ENCODE measurements at places on chromosomes 13 and 19. TPM values are rescaled to one million over a fixed set of nuclear protein-coding genes. Genes with fewer than 3 reads are reported as not detected.

Gene ALG5
- 17.5 TPM for total RNA-seq

Gene NDUFA11
- 226 TPM for total RNA-seq

Gene PROZ
- total RNA-seq, result not detected

DNA sequence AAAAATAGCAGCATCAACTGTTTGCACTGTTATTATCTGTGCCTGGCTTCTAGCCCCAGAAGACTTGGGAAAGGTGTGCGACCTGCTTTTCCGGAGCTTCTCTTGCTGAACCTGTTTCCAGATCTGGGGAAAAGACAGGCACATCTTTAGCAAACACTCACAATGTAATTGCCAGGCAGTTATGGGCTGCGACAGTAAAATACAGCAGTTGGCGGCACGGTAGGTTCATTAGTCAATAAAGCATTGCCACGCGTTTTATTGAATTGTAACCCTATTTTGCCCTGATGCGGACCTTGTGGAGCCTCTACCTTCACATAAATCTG is 223.7 kb upstream of the TSHZ3 start:
- no peaks in the 10 kb centered on the region for H3K4me1 ChIP-seq
- no peak overlapping the region for H3K27ac ChIP-seq
- no peaks in the 10 kb centered on the region for H3K27me3 ChIP-seq

Gene RNF17
- not detected for total RNA-seq

Gene SIGLECL1
- not detected for total RNA-seq

Gene TMEM272
- total RNA-seq, result 0.41 TPM

DNA sequence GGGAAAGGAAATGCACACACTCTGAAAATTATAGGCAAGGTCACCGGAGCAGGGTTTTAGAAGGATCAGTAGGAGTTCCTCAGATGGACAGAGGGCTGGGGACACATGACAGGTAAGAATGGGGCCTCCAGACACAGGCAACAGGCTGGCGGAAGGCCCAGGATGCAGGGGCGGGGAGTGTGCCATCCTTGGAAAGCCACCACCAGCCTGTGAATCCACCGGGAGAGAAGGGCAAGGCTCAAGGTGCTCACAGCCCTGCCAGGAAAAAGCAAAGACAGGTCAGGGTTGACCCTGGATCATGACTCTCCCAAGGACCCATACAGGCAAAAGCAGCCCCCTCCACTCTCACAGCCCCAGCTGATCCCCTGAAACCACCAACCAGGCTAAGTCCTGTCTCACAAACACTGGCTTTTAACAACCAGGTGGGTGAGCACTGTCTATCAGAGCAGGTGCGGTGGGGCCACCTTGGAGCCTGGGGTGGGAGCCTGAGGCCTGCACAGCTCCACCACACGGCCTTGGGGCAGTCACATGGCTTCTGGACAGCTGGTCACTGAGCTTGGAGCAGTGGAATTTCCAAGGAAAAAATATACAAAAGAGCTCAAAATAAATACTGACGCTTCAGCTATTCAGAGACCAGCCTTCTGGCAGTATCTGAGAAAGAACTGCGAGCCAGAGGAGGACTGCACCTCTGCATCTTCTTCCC is 35.2 kb upstream of the ISYNA1 start:
- H3K27ac ChIP-seq, result no peak overlapping the region
- H3K4me3 ChIP-seq, result no peak overlapping the region
- no peaks in the 10 kb centered on the region for H3K36me3 ChIP-seq

- peak; percentile 87 for DNase-seq
- H3K27me3 ChIP-seq, result peaks cover 14% of the 10 kb centered on the region
- H3K27ac ChIP-seq, result no peak overlapping the region
- peaks cover 2% of the 10 kb centered on the region for H3K4me1 ChIP-seq
- H3K36me3 ChIP-seq, result no peaks in the 10 kb centered on the region
Measured at GRCh38 chr19:10027158-10027997, 14.1 kb downstream of the RDH8 start.

Gene SLC27A5
- total RNA-seq, result 13.8 TPM

GRCh38 chr13:89255844-89256406 is 1584.8 kb downstream of the SLITRK5 start:
- H3K27me3 ChIP-seq, result no peaks in the 10 kb centered on the region
- H3K4me3 ChIP-seq, result no peak overlapping the region
- no peaks in the 10 kb centered on the region for H3K4me1 ChIP-seq
- H3K36me3 ChIP-seq, result no peaks in the 10 kb centered on the region
- no peak for DNase-seq

DNA sequence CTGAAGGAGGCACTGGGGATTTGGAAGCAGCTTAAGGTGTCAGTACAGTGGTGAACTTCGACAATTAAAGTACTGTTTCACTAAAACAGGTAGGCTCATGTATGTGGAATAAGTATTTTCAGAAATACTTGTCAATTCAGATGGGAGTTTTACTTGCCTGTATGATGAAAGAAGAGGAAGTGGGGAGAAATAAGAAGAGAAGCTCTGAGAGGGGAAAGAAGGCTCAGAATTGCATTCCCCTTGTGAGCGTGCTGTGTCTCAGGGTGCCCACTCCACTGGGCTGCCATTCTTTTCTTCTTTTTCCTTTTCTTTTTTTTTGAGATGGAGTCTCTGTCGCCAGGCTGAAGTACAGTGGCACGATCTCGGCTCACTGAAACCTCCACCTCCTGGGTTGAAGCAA is 38.6 kb upstream of the RNF17 start:
- no peak for DNase-seq
- no peaks in the 10 kb centered on the region for H3K4me1 ChIP-seq
- peaks cover 4% of the 10 kb centered on the region for H3K27me3 ChIP-seq
- no peaks in the 10 kb centered on the region for H3K36me3 ChIP-seq
- no peak overlapping the region for H3K4me3 ChIP-seq

Gene ZNF30
- total RNA-seq, result 5.5 TPM

DNA sequence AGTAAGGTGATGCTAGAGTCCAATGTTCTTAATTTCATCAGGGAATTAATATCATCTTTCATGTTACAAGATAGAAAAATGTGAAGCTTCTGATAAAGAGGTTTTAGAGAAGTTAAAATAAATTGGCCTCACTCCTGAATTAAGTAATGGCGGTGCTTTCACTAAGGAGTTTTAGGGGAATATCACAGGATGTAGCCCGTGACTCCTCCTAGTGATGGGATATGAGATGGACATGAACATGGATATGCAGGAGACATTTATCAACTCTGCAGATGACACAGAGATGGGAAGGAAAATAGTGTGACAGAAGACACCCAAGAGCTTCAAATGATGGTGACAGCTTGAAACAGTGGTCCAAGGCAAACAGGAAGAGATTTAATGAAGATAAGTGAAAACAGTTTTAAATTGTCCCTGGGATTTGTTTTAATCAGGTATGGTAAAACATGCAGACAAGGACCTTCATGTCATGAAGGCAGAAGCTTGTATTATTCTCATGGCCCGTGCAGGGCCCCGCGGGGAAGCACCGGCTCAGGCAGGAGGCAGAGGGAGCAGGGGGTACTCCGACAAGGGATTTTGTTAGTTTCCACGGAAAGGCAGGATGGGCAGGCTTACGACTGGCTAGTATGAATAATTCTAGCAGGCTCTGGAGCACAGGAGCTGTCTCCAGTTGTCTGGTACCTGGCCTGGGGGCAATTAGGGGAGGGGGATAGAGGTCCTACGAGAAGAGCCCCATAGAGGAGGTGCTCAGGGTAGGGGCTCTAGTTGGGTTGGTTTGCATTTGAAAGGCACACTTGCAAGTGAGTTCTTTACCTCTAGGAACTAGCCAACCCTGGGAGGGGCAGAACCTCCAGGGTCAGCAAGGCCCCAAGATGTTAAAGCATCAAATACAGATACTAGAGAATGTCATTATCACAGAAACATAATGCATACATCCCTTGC is 38.7 kb upstream of the FARP1 start:
- H3K27me3 ChIP-seq, result no peaks in the 10 kb centered on the region
- no peaks in the 10 kb centered on the region for H3K36me3 ChIP-seq
- H3K4me1 ChIP-seq, result no peaks in the 10 kb centered on the region
- H3K4me3 ChIP-seq, result no peak overlapping the region

GRCh38 chr13:60137911-60138560 is 25.7 kb downstream of the DIAPH3 start:
- no peak overlapping the region for H3K4me3 ChIP-seq
- peaks cover 4% of the 10 kb centered on the region for H3K4me1 ChIP-seq
- H3K27ac ChIP-seq, result no peak overlapping the region
- H3K27me3 ChIP-seq, result no peaks in the 10 kb centered on the region
- no peak for DNase-seq

DNA sequence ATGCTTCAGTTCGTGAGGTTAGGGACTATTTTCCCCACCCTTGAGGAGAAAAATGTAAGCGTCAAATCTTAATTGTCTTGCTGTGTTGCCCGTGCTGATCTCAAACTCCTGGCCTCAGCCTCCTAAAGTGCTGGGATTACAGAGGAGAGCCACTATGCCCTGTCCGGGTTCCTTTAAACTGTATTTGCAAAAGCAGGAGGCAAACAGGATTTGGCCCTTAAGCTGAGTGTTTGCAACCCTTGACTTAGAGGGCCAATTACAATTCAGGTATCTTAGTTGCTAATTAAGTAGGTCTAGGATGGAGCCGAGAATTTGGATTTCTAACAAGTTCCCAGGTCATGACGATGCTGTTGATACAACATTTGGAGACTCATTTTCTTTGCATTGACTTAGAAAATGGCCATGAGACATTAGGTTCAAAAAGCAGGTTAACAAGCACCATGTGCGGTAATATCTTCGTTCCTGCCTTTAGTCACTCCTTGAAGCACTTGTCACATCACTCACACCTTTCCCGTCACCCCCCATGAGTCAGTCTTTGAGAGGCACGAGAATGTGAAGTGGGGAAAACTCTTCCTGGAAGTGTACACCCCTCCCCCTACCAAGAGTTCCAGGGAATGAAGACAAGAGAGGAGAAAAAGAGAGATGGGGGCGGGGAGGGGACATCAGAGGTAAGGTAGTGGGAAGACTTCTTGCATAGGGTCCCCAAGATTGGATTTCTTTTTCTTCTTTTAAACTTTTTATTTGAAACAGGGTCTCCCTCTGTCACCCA is 2.6 kb downstream of the NAPSA start:
- DNase-seq, result peak; percentile 80
- H3K4me3 ChIP-seq, result peak overlapping the region; percentile 55
- H3K36me3 ChIP-seq, result peaks cover 33% of the 10 kb centered on the region
- H3K4me1 ChIP-seq, result peaks cover 80% of the 10 kb centered on the region

- no peak overlapping the region for H3K4me3 ChIP-seq
- no peak for DNase-seq
- no peaks in the 10 kb centered on the region for H3K27me3 ChIP-seq
- H3K4me1 ChIP-seq, result no peaks in the 10 kb centered on the region
- H3K36me3 ChIP-seq, result no peaks in the 10 kb centered on the region
Measured at GRCh38 chr13:20249913-20250312, 17.8 kb upstream of the GJB6 start.

Gene MBD3L4
- not detected for total RNA-seq

DNA sequence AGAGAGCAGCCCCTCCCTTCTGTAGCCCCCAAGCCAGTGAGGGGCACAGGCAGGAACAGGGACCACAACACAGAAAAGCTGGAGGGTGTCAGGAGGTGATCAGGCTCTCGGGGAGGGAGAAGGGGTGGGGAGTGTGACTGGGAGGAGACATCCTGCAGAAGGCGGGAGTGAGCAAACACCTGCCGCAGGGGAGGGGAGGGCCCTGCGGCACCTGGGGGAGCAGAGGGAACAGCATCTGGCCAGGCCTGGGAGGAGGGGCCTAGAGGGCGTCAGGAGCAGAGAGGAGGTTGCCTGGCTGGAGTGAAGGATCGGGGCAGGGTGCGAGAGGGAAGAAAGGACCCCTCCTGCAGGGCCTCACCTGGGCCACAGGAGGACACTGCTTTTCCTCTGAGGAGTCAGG is 4.2 kb downstream of the KLK3 start:
- no peak overlapping the region for H3K4me3 ChIP-seq
- no peak overlapping the region for H3K27ac ChIP-seq
- H3K4me1 ChIP-seq, result no peaks in the 10 kb centered on the region

DNA sequence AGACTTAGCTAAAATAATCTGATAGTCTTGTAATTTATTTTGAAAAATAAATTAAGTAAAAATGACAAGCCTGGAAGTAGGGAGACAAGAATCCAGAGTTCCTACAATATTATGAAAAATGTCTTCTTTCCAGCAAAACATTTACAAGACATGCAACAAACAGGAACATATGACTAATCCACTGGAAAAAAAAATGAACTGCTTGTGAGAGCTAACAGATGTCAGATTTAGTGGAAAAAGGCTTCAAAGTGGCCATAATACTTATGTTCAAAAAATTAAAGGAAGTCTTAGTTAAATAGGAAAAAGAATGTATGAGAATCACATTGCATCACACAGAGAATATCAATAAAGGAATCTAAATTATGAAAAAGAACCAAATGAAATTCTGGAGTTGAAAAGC is 2082.0 kb upstream of the PCDH20 start:
- no peaks in the 10 kb centered on the region for H3K27me3 ChIP-seq
- no peak for DNase-seq
- no peak overlapping the region for H3K4me3 ChIP-seq
- H3K4me1 ChIP-seq, result no peaks in the 10 kb centered on the region
- no peak overlapping the region for H3K27ac ChIP-seq
- H3K36me3 ChIP-seq, result no peaks in the 10 kb centered on the region

DNA sequence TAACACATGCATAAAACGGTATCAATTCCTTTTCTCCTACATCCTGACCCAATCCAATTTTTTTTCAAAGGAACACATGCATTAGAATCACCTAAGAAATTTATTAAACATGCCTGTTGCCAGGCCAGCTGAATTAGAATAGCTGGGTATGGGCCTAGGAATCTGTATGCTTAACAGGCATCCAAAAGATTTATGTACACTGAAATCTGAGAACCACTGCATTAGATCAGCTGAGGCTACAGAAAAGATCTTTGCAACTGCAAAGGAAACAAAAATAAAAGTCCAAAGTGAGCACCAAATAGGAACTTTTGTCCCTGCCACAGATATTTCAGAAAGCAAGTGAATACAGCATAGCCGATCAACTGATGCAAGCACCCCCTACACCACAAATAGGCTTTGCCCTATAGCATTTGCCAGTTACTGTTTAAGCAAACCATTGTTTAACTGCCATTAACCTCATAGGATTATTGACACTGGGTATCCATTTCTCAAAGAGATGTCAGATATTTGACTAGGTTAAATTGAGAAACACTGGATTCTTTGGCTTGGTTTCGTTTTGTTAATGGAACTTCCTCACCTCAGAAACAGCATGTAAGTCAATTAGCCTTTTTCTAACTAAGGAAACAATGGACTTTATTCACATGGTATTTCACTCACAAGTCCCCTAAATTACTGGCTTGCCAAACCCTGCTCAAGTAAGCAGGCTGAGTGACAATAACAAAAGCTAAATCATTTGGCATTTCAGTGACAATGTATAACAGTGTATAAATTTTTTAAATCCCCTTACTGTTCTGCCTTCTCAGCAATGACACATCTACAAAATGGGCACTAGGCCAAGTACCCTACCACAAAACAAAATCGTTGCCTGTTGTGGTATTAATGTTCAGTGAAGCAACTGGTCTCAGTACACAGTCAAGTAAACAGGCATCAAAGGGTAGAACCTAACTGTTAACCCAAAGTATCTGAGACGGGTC is 67.8 kb downstream of the SUCLA2 start:
- peaks cover 10% of the 10 kb centered on the region for H3K36me3 ChIP-seq
- no peak overlapping the region for H3K4me3 ChIP-seq
- no peaks in the 10 kb centered on the region for H3K27me3 ChIP-seq

- H3K4me3 ChIP-seq, result no peak overlapping the region
- no peak overlapping the region for H3K27ac ChIP-seq
- H3K4me1 ChIP-seq, result no peaks in the 10 kb centered on the region
- no peak for DNase-seq
- H3K27me3 ChIP-seq, result peaks cover 6% of the 10 kb centered on the region
Measured at GRCh38 chr19:855566-856120, 3.5 kb downstream of the ELANE start.

Measured in activated naive CD4-positive, alpha-beta T cell treated with anti-CD3 and anti-CD28 coated beads for 36 hours (primary cell).